Mammary epithelial cell (primary cell): ENCODE measurements at places on chromosomes 16 and 17.

- no peak for DNase-seq
These were observed 446.1 kb downstream of the HS3ST3B1 start for GRCh38 chr17:14746822-14747602.

GRCh38 chr17:76390003-76390421, 5.6 kb downstream of the SPHK1 start:
- DNase-seq: no peak

GRCh38 chr17:47694581-47695428, 844 bp downstream of the TBKBP1 start:
- no peak for DNase-seq

- DNase-seq: no peak
These were observed 33.3 kb downstream of the CCDC42 start for GRCh38 chr17:8711291-8711690.

DNA sequence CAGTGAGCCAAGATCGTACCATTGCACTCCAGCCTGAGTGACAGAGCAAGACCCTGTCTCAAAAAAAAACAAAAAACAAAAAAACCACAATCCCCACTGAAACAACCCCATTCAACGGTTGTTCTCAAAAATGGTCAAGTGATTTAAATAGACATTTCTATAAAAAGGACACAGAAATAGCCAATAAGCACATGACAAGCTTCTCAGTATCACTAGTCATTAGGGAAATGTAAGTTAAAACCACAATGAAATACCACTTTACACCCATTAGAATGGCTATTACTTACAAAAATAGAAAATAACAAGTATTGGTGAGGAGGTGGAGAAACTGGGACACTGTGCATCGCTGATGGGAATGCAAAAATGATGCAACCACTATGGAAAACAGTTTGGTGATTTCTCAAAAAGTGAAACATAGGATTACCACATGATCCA, 26.6 kb upstream of the MYLK3 start:
- DNase-seq: no peak

GRCh38 chr16:49931916-49932315, 76.0 kb upstream of the ZNF423 start:
- DNase-seq: no peak

DNA sequence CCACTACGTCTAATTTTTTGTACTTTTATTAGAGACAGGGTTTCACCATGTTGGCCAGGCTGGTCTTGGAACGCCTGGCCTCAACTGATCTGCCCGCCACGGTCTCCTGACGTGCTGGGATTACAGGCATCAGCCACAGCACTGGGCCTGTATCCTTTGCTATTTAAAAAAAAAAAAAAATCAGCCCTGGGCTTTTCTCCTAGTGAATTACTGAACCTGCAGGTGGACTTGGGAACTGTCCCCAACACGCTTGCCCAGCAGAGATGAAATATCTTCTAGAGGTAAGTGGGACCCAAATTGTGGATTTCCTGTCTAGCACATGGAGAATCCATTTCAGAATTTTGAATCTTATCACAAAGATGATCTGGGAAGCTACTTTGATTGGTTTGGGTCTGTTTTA, 14.8 kb downstream of the CNOT1 start:
- no peak for DNase-seq

- DNase-seq: no peak
These were observed 44.4 kb upstream of the ZFHX3 start for GRCh38 chr16:73092236-73092781.

DNA sequence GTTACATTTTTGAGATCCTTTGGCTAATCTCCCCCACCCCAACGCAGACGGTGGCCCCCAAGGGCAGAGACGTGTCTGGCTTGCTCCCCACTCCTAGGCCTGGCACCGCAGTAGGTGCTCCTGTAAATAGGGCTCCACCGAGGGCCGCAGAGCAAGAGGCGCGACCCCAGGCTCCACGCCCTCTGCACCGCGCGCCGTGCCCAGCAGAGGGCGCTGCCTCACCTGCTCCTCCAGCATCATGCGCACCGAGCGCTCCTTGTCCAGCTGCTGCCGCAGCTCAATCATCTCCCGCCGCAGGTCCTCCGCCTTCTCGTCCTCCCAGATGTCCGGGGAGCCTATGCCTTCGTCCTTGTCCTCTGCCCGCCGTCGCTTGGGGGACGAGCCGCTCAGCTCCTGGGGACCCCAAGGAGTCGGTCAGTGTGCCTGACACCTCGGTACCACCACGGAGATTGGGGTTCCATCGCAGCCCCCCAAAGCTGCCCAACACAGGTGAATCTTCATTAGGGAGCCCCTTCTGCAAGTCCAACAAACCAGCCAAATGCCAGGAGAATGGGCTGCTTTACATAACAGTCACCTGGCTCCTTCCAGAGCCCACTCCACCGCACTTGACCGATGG, 11.2 kb downstream of the TFAP4 start:
- no peak for DNase-seq

- DNase-seq: no peak
These were observed 49.7 kb downstream of the ARHGAP27 start for GRCh38 chr17:45383003-45383402.

GRCh38 chr16:19089410-19089955, 22.1 kb downstream of the COQ7 start:
- DNase-seq: no peak

GRCh38 chr16:30084816-30085159, 6.9 kb downstream of the TBX6 start:
- DNase-seq: no peak

GRCh38 chr16:56559109-56559508, 5.8 kb upstream of the MT4 start:
- no peak for DNase-seq

GRCh38 chr17:16300554-16300953, 52.7 kb downstream of the CENPV start:
- no peak for DNase-seq

GRCh38 chr17:81456091-81456490, 56.5 kb downstream of the ACTG1 start:
- no peak for DNase-seq
